Osteoblast (primary cell): ENCODE measurements at places on chromosomes 3 and 15. TPM values are rescaled to one million over a fixed set of nuclear protein-coding genes. Genes with fewer than 3 reads are reported as not detected.

CD86 gene
- 0.29 TPM in 1 of 2 replicates, not detected in the other for total RNA-seq

PLSCR2 gene
- total RNA-seq, result not detected in 2 replicates

C3orf38 gene
- 33.6 and 35.5 TPM in 2 replicates for total RNA-seq

HRH1 gene
- total RNA-seq, result 9.8 and 12.4 TPM in 2 replicates

DUOXA2 gene
- total RNA-seq, result not detected in 2 replicates

HYAL1 gene
- under 0.01 and 0.59 TPM in 2 replicates for total RNA-seq

CDHR4 gene
- total RNA-seq, result under 0.01 TPM in 1 of 2 replicates, not detected in the other

AMIGO3 gene
- 0.29 and 1.8 TPM in 2 replicates for total RNA-seq

MORC1 gene
- not detected in 2 replicates for total RNA-seq

GHSR gene
- not detected in 2 replicates for total RNA-seq

PHC3 gene
- total RNA-seq, result 36.9 and 47.1 TPM in 2 replicates

BBX gene
- total RNA-seq, result 63.4 and 66.6 TPM in 2 replicates

MUC4 gene
- total RNA-seq, result not detected in 2 replicates
